ENCODE measurements at places on chromosomes 6 and 20. TPM values are rescaled to one million over a fixed set of nuclear protein-coding genes. Genes with fewer than 3 reads are reported as not detected.

GRCh38 chr6:79215213-79215824 is 19.2 kb downstream of the HMGN3 start:
- DNase-seq = no peak

The GZF1 gene
- polyA plus RNA-seq = 10.4 TPM

GRCh38 chr20:17892189-17892938 is 76.2 kb downstream of the SNX5 start:
- DNase-seq = no peak

DNA sequence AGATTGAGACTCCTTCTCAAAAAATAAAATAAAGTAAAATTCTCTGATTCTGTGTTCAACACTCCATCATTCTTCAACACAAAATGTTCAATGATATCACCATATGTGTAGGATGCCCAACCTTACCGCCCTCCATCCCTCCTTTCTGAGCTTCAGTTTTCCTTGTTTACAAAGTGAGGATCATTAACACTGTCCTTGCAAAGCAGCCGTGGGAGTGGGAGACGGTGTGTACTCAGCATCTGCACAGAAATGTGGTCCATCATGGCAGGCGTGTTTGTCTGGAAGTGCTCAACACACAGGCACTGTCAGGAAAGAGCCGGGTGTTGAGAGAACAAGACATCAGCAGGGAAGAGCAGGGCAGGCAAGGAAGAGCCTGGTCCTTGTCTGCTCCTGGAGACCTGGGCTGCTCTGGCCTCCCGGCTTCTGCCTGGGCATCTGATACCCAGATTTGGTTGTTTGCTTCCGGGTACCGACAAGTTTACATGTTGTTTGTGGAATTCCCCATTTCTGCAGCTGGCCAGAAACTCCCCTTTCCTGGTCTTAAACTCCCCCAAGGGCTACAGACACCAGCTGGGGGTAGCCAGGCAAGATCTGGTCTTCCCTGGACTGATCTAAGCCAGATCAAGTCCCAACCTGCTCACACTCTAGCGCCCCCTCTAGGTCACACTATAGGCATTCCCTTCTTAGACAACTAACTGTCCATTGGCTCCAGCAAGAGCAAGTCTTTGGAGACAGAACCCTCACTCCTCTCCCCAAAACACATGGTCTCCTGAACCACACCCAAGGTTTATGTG is 26.7 kb upstream of the TTPAL start:
- no peak for DNase-seq

The CPXM1 gene
- polyA plus RNA-seq = 12.3 TPM

The ZNF341 gene
- polyA plus RNA-seq = 6.0 TPM

DNA sequence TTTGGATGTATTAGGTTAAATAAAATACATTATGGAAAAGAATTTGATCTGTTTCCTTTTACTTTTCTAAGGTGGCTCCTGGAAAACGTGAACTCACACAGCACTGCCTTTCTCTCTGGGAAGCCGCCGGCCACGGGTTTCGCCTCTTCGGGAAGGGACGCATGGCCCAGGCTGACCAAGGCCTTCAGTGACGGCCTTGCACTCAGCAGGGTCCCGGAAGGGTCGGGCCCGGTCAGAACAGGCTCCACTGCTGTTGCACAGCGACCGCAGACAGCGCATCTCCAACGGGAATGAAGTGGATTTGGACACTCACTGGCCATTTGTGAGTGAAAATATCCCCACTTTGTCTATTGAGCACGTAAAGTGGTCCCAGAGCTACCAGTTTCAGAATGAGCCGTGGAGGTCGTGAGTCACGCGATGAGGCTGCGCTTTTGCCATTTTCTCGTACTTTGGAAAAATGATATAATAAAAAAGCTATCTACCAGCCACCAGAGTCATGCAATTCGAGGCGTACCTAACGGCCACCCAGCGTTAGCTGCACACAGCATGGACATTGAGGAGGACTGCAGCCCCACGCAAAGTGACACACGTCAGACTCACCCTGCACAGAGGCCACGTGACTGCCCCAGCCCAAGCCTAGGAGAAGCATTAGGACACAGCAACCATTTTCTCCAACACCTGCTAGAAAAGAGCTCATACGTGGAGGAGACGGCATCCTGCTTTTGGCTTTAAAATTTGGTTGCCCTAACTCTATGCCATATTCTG is 244.3 kb downstream of the TTLL2 start:
- no peak for DNase-seq

- DNase-seq = no peak
These were observed 94.9 kb upstream of the NKX2-2 start for GRCh38 chr20:21608777-21609176.

GRCh38 chr6:82208913-82209312 is 38.6 kb downstream of the IBTK start:
- no peak for DNase-seq

The POU5F1 gene
- polyA plus RNA-seq = not detected

The RING1 gene
- 78.8 TPM for polyA plus RNA-seq

- no peak for DNase-seq
These were observed 47.0 kb downstream of the MAP3K5 start for GRCh38 chr6:136745300-136745699.

The SLC35F1 gene
- 16.3 TPM for polyA plus RNA-seq

- DNase-seq = peak; percentile 79
These were observed 31.0 kb downstream of the E2F3 start for GRCh38 chr6:20432692-20433091.

The HLA-DRA gene
- polyA plus RNA-seq = 58.2 TPM

GRCh38 chr20:4176187-4176586 is 160.8 kb upstream of the RNF24 start:
- DNase-seq = no peak

The CENPQ gene
- polyA plus RNA-seq = 3.4 TPM

- DNase-seq = peak; percentile 9
These were observed 8.5 kb downstream of the EBF4 start for GRCh38 chr20:2700913-2701620.

The NHLRC1 gene
- polyA plus RNA-seq = 2.1 TPM

- DNase-seq = no peak
These were observed 434 bp downstream of the ZKSCAN4 start for GRCh38 chr6:28251661-28252008.

GRCh38 chr6:99066044-99066443 is 118.3 kb upstream of the FBXL4 start:
- DNase-seq = peak; percentile 44

- no peak for DNase-seq
These were observed 47.5 kb downstream of the EFCAB8 start for GRCh38 chr20:32906200-32906599.

DNA sequence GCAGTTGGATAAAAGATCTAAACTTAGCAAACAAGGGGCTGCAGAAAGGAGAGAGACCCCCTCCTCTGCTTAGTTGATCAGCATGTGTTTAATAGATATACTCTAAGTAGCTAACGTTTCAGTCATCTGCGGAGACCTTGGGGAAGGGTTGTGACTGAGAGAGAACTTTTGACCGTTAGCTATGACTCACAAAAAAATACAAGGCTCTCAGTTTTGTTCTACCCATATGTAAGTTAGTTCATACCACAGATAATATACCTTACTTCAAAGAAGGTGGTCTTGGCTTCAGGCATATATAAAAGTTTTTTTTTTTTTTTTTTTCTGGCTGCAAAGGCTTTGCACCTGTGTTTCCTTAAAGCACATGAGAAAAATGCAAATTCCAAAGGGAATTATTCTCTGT is 258.9 kb downstream of the GJA1 start:
- DNase-seq = no peak

DNA sequence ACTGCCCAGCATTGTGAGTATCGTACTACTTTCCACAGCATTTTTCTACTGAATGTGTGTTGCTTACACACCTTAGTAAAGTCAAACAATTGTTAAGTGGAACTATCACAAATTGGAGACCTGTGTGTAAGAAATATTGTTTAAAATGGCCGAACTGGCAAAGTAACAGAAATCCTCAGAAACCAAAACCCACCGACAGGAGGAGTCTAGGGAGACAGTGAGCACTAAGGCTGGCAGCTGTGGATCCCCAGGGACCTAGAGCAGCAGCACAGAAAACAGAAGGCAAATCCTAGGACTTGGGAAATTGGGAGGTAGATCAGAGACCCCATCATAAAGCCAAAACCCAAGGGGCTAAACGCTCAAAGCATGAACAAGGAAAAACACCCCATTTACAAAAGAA is 69.9 kb downstream of the SESN1 start:
- DNase-seq = no peak

DNA sequence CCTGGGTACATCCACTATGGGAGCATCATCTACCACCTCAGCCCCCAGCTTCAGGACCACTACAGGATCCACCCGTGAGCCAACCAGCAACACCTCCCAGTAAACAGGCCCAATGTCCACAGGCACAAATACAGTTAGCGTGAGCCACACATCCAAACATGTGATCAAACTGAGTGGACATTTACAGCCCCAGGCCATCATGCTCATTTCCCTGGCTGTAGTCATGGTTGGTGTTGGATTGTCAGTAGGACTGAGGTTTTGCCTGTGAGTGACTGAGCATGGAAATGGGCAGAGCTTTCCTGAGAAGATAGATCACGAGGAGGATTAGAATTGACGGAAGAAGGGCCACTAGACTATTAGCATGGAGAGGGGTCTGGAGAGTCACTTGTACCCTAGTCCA is 10.7 kb upstream of the MUC21 start:
- no peak for DNase-seq

- peak; percentile 89 for DNase-seq
These were observed 1.3 kb upstream of the LRRC1 start for GRCh38 chr6:53793318-53794136.

DNA sequence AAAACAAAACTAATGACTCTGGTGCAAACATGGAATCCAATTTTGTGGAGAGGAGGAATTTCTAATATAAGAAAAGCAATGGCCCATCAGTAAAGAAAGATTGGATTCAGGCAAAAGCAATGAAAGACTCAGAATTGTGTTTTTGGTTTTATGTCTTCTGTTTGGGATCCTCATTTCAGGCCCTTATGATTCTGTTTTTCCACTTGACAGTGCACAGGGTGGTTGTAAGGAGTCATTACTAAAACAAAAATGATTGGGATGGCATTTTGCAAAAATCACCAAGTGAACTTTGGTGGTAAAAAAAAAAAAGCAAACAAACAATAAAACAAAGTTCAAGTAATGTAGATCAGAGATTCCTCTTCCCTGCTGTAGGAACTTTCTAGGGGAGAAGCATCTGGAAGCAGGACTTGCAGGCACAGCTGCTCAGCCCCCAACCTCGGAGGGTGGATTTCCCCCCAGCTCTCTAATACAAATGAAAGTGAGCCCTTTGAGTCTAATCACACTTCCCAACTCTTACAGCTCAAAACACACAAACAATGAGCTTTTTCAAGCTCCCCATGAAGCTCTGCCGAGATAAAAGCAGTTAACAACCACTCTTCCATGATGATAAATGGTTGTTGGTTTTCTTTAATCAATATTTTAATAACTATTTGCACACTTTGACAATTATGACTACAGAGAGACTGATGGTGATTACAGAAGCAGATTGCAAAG is 177.7 kb downstream of the ZDHHC14 start:
- DNase-seq = no peak

GRCh38 chr6:82381278-82381677 is 17.7 kb downstream of the TPBG start:
- DNase-seq = no peak

DNA sequence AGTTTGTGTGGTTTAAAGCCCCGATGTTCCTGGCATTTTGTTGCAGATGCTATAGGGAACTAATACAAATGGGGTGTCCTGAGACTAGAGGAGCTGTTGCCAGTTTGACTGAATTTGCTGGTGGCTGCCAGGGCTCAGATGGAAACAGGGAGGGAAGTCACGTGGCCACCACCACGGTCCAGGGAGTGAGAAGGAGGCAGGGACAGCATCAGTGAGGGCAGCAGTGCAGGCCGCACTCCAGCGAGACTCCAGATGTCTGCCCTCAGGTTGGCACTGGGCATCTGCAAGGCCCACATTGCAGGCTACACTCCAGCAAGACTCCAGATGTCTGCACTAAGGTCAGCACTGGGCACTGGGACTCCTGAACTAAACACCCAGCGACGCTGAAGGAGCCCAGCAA is 86.2 kb downstream of the RAMACL start:
- DNase-seq = no peak

DNA sequence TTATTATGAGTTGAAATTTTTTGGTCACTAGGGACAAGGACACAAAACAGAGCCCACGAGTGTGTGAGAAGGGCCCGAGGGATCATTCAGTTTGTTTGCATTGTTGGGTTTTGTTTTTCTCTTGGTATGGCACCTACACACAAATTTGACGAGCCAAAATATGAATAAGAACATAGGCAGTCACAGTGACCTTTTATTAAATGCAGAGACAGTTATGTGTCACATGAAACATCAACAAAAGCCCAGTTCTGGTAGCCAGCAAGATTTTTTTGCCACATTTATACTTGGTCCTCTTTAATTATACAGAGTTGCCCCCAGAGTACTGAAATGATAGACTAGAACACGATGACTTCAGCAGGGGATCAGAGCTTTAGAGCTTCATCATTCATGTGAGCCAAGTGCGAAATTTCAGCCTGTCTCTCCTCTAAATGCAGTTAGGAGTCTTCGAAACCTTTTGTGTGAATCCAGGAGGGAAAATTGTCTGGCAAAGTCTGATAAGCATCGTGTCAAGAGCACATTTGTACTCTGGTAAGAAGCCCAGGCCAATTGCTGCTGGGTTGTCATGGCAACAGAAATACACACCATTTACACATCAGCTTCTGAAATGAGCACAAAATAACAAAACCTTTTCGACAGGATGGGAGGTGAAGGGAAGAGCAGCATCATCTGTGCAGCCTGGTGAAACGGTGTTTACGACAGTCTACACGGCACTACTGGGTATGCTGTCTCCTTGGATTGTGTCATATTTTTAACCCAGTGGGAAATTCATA is 79.2 kb upstream of the RIPOR2 start:
- peak; percentile 95 for DNase-seq

GRCh38 chr6:136525586-136526195 is 24.5 kb downstream of the MAP7 start:
- DNase-seq = peak; percentile 57

DNA sequence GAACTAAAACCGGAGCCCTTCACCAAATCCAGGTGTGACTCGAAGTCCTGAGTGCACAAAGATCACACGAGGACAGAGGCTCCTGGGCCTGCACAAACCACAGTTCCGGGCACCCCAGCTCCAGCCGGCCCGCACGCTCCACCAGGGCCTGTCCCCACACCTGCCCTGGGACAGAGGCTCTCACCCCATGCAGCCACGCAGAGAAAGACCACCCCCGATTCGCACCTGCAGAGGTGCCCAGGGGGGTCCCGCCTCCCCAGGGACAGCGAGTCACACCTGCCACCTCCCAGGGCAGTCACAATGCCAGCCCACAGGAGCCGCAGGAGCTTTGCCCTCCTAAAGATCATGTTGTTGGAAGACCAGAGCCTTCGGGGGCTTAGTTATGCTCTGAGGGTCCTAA is 25.4 kb upstream of the MRGBP start:
- DNase-seq = no peak

- DNase-seq = no peak
These were observed 100.8 kb upstream of the MYL9 start for GRCh38 chr20:36440370-36441026.

DNA sequence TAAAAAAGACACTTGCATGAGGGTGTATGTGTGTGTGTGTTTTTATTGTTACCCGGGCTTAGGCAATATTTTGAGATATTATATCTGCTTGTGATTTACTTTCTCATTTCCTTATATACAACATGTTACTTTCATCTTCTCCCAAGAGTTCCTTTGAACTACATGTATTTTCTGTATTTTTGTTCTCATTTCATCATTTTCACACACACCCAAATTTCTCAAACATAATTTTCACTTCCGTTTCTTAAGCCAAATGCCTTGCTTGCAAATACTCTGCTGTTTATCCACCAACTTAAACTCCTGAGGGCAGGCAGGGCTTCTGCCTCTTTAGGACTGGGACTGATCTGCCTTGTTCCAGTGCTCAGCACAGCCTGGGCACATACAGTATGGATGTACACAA is 69.3 kb upstream of the FYN start:
- no peak for DNase-seq
